ENCODE measurements at places on chromosomes 1 and 21. TPM values are rescaled to one million over a fixed set of nuclear protein-coding genes. Genes with fewer than 3 reads are reported as not detected.
A peak's percentile ranks its signal among the peaks of the same experiment; 100 is the strongest.

GRCh38 chr1:180141381-180141934, 13.2 kb upstream of the QSOX1 start:
- DNase-seq: no peak

GRCh38 chr1:87117761-87118368, 203.4 kb downstream of the HS2ST1 start:
- DNase-seq: no peak

GRCh38 chr21:45590246-45590725, 48.0 kb upstream of the SLC19A1 start:
- DNase-seq: peak; percentile 84

GRCh38 chr1:36934061-36934460, 100.3 kb downstream of the GRIK3 start:
- DNase-seq: no peak

DNA sequence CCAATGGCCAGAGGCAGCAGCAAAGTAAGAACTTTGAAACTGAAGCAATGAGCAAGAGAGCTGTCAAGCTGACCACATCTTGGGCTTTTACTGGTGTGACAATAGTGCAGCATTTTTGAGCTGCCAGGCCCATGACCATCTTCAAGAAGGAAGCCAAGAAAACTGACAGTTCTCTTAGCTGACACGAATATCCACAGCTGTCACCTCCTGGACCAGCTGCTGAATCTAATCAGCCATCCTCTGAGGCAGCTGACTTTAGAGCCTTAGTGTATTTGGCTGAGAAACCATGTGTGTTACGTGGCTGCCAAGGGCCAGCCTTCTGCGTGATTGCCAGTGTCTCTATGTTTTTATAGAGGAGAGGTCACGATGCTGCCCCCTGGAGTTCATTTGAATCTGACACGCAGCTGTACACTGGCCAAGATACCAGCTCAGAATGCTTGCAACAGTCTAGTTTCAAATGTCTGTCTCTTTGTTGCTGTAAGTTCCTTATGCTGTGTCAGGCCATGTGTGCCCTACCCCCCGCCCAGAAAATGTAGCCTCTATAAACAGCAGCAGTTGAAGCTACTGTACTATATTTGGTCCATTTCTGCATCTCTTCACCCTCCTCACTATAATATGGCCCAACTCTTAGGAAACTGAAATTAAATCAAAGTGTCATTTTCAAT, 39.7 kb downstream of the PALMD start:
- peak; percentile 63 for DNase-seq

DNA sequence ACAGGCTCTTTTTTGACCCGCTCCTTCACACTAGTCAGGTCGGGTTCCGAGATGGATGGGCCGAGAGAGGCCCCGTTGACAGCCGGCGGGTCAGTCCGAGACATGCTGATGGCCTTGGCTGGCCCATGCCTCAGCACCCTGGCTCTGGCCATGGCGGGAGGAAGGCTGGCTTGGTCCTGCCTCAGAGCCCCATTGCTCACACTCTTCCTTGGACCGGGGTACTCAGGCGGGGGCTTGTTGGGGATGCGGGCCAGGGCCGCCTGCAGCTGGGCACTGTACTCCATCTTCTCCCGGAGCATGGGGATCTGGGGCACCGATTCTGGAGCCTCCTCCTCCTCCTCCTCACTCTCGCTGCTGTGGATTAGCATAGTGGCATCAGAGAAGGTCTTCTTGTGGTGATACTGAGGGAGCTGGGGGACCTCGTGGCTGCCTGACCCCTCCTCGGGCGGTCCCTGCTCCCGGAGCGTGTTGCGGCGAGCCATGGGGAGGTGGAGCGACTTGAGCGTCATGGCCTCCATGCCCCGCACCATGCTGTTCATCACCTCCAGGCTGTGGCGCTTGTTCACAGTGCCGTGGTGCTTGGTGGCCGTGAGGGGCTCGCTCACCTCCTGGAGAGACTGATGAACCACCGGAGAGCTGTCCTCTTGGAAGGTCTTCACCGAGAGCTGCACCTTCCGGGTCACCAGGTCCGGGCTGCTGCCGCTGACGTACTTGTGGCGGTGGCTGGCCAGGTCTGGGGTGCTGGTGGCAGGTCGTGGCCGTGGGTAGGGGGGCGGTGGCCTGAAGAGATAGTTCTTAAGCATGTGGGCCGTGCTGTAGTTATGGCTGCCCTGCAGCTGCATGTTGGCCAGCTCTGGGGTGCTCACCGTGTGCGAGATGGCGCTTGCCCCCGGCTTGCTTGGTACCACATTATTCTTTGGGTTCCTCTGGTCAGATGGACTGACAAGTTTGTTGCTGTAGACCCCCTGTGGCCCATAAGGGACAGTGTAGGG, 102.7 kb downstream of the SMYD2 start:
- no peak for DNase-seq

DNA sequence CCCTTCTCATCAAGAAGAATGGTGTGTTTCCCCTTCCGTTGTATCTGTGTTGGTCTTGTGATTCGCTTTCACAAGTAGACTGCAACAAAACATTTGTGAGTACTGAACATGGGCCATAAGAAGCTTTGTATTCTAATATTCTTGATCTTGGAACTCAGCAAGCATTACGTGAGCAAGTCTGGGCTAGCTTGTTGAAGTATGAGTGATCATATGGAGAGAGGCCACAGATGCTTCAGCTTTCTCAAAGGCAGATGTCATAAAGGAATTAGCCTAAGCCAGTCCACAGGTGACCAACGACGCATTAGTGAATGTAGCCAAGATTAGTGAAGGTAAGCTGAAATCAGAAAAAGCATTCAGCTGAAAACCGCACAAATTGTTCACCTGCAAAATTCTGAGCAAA, 609.6 kb upstream of the NEGR1 start:
- DNase-seq: no peak

DNA sequence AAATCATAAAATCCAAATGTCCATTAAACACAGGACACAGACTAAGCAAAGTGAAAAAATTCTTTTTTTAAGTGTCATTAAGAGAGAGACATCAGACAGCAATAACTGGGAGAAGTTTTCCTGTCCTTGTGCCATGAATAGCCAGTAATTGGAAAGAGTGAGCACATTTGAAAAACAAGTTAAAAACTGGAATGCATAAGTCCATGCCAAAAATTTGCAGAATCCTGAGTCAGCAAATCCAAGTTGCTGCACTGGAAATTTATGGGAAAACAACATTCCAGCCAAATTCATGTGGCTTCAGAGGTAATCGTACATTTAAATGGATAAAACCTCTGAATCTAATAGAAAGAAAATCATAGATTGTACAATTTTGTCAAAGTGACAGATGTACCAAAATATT, 291.4 kb downstream of the LRRC40 start:
- DNase-seq: no peak

GRCh38 chr1:27003745-27004470, 8.7 kb downstream of the TENT5B start:
- DNase-seq: no peak

GRCh38 chr1:90400131-90400530, 317.0 kb downstream of the BARHL2 start:
- DNase-seq: no peak

- DNase-seq: no peak
Measured at GRCh38 chr1:244451539-244451950, at the start of gene ADSS2. Gene ADSS2, minus strand, starts transcription at chr1:244451909. Its CDS starts 92 bp downstream, at chr1:244451817.

Gene WASF2
- 109 TPM for total RNA-seq

Gene IL19
- total RNA-seq: 0.21 TPM

Gene ADAMTS4
- total RNA-seq: 2.3 TPM

Gene AVPR1B
- not detected for total RNA-seq

Data from activated CD4-positive, alpha-beta memory T cell treated with anti-CD3 and anti-CD28 coated beads for 36 hours (primary cell).